ENCODE measurements at places on chromosomes 3 and 15.

DNA sequence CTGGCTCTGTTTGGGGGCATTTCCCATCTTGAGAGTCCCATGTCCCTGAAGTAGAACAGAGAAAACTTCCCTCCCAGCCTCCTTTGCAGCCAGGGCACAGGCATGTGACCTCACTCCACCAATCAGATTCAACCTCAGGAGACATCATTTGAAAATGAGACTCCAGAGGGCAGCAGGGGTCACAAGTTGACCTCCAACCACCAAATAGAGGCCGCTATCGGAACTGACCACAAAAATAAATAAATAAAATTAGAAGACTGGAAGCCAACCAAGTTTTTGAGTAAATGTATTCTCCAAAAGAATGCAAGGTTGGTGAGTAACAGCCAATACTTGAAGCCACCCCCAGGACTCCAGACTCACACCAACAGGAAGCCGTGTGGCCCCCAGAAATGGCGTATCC is 106.5 kb downstream of the CHSY1 start:
- peak; percentile 26 for DNase-seq

DNA sequence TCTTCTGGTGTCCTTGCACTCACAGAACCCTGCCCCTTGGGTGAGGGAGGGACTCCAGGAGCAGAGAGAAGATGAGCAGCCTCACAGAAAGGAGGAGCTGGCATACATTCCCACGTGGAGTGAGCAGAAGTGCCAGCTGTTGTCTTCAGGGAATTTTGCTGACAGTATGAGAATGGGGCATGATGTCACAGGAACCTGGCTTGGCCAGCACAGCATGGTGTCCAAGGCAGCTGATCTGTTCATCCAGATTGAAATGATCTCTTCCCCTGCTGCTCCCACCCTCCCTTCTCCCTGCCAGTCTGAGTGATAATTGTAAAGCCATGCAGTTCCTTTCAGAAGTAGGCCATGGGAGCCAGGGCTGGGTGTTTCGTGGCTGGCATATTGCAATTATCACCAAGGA is 53.3 kb downstream of the GJD2 start:
- peak; percentile 14 for DNase-seq

- no peak for DNase-seq
Measured at GRCh38 chr3:55556619-55557537, 69.8 kb upstream of the WNT5A start.

GRCh38 chr15:62505762-62506161 is 340.7 kb upstream of the C2CD4B start:
- DNase-seq, result no peak

DNA sequence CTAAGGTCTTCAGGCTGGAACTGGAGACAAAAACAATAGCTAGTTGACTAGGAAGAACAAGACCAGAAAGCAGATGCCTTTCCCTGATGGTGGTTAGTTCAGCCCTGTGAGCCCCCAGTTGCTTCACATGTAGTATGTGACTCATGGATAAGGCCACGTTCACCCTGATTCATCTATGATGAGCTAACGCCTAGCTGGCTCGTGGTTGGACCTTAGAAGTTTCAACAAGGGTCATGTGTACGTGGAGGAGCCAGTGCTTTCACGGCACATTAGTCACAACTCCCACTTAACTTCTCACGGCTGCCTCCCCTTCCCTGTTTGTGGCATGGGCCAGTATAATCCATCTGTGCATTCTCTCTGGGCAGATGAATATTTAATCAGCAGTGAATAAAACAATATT is 20.6 kb downstream of the COL8A1 start:
- DNase-seq, result no peak

GRCh38 chr15:73755481-73755880 is 2.3 kb upstream of the INSYN1 start:
- peak; percentile 3 for DNase-seq

GRCh38 chr3:51681453-51681852 is 10.4 kb downstream of the TEX264 start:
- no peak for DNase-seq

Data from OCI-M1 (cell line).